Left lung (tissue), 14 donors: ENCODE measurements at places on chromosomes 4 and X. TPM values are rescaled to one million over a fixed set of nuclear protein-coding genes. Genes with fewer than 3 reads are reported as not detected.

- DNase-seq: no peak
- H3K27ac ChIP-seq: no peak overlapping the region
- H3K27me3 ChIP-seq: no peaks in the 10 kb centered on the region
- H3K36me3 ChIP-seq: no peaks in the 10 kb centered on the region
These were observed 250.9 kb downstream of the TENM3 start for GRCh38 chr4:182494103-182494502.

DNA sequence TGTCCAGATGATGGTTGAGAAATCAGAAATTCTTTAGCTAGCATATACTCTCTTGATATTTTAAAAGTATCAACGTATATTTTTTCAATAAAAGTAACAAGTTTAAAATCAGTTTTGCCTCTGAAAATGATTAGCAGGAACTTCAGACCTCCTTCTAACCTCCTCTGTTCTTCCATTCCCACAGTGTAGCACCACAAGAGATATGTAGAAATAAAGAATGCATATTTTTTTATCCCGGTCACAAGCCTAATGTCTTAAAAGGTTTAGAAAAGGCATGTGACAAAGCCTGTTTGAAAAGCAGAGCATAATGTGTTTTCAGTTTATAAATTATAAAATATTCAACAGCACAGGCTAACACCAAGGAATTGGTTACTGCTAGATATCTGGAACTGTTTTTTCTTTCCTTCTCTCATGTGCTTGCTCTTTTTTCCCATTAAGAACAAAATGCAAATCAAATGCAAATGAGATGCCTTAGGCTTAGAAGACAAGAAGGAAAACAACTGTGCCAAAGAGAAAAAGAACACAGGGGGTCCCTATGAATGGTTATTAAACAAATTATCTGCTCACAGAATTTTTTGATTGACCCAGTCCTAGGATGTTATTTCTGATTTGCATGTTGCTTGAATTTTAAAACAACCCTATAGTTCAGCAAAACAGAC is 351.7 kb upstream of the FAM241A start:
- H3K27me3 ChIP-seq: no peaks in the 10 kb centered on the region
- no peaks in the 10 kb centered on the region for H3K36me3 ChIP-seq
- no peak overlapping the region for H3K4me3 ChIP-seq
- H3K27ac ChIP-seq: no peak overlapping the region
- no peak for DNase-seq
- H3K4me1 ChIP-seq: no peaks in the 10 kb centered on the region

The REELD1 gene
- total RNA-seq: not detected

DNA sequence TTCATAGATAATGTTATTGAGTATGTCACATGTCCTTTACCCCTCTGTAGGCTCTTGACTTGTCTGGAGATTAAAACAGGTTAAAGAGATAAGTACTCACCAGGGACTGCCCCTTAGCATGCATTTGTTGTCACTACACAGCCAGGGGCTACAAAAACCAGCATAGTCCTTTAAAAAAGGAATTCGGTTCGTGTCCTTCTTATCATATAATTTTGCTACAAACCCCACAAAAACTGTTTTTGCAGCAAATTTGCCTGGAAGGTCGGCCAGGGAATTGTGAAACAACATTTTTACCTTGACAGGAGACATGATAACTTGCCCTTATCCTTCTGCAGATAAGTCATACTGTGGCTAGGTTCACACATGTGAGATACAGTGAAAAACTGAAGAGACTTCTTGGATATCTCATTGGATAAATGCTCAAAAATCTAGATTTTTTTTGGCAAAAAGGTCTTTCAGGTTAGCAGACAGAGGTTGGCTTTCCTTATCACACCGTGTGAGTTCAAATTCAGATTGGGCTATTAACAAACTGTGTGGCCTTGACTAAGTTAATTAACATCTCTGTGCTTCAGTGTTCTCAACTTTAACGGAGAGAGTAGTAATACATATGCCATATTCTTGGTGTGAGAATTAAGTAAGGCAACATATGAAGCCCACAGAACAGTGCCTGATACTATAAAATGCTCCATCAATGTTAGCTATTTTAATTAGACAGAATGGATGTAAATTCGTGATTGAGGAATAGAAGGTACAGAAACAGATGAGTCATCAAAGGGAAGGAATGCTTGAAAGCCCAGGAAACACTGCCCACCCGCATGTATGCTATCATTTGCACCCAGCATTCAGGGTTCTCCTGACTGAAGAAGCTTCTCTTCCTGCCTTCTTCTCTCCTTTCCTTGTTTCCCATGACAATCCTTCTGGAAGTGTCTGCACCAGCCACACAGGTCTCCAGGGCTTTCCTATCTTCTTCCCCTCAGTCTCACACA is 30.0 kb downstream of the FAM9C start:
- H3K4me3 ChIP-seq: no peak overlapping the region
- peak overlapping the region; percentile 80 for H3K27ac ChIP-seq
- no peak for DNase-seq
- H3K4me1 ChIP-seq: peaks cover 25% of the 10 kb centered on the region
- no peaks in the 10 kb centered on the region for H3K36me3 ChIP-seq
- H3K27me3 ChIP-seq: no peaks in the 10 kb centered on the region

The GPRASP1 gene
- 2.3 TPM for total RNA-seq
